Stimulated activated CD8-positive, alpha-beta memory T cell treated with anti-CD3 and anti-CD28 coated beads, Interleukin-4, amount 100 ng/mL, for 4 hours (primary cell): ENCODE measurements at places on chromosomes 6 and 20.

DNA sequence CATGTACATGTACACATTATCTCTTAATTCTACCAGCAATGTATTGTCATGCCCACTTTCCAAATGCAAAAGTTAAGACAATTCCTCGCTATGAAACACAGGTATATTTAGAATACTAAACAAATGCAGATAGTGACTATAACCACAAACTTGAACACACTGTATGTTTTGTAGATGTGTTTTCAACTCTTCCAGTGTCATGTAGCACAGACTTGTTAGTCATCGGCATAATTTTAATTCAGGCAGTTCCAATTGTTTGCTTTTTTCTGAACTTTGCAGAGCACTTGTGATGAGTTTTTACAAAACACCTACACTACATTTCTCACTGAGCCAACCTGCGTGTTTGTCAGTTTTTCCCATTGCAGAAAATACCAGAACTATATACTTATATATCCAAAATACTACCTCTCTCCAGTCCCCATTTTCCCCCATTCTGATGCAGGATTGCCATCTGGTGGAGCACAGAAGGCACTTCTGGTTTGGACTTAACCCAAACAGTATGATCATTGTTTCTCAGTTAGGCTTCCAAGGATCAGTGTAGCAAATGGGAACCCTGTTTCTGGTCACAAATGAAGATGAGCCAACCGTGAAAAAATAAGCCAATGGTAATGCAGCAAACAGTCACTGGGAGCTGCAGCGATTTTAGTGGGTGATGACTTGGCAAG, 143.4 kb downstream of the ADGRB3 start:
- no peak for DNase-seq

DNA sequence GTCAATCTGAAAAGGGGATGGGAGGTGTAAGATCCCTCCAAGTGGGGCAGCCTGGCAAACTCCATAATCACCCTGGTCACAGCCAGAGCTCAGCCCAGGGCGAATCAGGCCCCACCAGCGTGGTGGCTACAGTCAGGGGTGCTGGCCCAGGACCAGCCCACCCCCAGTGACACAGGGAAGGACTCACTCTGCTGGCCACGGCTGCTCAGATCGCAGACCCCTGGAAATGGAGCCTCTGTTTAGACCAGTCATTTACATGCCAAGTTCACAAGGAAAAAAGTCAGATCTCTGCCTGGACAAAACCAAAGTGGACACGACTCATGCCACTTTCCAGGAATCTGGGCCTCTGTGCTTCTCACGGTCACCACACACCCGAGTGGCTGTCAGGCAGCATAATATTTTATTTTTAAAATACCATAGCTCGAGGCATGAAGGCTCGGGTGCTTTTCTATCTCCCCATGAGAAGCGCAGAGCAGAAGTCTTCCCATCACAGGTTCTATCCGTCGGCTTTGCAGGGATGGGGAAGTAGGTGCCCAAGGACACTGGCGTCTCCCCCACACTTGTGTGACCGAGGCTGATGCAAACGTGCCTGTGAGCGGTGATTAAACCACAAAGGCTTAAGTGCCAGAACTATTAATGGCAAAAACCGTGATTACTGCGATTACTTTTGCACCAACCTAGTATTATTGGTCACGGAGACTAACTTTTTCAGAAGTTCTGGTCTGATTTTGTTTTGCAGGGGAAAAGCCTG, 13.0 kb downstream of the PXDC1 start:
- no peak for DNase-seq

- DNase-seq = peak; percentile 70
These were observed 814 bp upstream of the HSP90AB1 start for GRCh38 chr6:44245912-44246662.

- DNase-seq = no peak
These were observed 45.2 kb upstream of the PXDC1 start for GRCh38 chr6:3796719-3797041.

DNA sequence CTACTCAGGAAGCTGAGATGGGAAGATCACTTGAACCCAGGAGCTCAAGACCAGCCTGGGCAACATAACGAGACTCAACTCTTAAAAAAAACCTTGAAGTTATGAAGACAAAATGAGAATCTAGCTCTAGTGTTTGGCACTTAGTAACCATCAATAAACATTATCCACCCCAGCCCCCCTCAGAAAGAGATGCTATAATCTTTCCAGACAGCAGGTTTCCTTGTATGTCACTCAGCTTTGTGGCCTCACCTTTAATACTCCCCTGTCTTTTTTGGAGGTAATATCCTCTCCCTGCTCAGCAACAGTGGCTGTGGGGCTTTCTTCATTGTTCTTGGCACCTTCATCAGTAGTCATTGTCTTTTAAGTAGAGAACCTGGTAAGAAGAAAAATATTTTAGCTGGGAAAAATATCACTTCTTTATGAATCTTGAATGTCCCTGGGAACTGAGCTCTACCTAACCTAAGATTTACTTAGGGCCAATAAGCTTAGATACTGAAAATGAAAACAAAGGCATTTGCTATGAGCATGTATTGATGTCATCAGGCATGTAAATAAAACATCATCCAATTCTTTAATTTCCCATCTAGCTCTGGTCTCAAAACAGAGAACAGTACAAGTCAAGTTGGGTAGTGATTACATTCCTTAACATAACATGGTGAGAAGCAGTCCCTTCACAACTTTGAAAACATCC, 46.1 kb downstream of the FKBP5 start:
- DNase-seq = no peak

DNA sequence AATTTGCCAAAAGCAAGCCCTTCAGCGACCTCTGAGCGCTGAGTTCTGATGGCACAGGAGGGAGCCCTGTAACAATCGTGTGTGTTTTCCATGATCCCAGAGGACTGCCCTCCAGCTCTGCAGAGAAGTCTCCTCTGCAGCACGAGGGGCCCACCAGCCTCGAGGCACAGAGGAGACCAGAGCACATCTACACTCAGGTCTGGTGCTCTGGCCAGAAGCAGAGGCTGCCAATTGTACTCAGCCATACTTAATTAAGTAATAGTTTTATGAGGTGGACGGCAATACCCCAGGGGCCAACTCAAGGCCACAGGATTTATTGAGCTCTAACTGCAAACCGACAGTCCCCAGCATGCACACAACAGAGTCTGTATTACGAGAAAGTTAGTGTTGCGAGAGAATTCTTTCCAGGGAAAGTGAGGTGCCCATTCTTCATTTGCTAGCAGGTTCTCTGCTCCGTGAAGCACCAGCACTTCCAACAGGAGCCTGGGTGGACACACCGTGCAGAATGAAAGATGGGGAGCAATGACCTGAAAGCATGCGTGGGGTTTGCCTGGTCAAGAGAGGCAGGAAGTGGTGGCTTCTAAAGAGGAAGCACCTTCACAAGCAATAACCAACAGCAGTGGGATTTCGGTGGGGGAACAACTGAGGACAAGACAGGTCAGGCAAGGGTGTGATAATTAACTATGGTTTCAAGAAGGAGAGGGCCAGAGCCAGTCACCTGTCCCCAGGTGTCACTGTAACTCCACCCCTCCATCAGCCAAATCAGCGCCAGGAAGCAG, 92.8 kb upstream of the FOXC1 start:
- no peak for DNase-seq

GRCh38 chr6:18492972-18493371, 105.8 kb downstream of the RNF144B start:
- DNase-seq = no peak

- DNase-seq = no peak
These were observed 25.0 kb downstream of the HEBP2 start for GRCh38 chr6:138428944-138429598.

DNA sequence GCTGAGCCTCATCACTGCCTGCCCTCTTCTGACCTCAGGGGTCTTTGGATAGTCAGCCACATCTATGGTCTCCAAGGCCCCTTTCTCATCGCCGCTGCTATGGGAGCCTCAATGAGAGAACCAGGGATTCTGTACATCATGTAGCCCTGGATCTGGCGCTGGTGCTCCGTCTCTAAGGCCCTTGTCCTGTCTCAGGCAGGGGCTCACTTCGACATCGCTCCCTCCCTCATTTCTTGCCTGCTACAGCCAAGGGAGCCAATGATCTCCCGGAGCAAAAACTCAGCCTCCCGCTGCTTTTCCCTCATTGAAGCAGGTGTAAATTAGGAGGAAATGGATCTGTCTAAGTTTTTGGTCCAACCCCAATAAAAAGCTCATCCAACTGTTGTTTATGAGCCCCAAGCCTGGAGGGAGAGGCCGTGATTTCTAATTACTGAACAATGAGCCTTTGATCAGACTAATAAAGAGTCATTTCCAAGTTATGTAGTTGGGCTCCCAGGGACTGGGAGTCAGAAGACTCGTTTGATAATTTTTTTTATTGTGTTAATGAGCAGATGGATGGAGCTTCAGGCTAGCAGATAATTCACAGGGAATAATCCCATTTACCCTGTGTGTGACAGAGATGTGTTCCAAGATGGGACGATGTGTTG, 30.9 kb downstream of the LBP start:
- DNase-seq = no peak

DNA sequence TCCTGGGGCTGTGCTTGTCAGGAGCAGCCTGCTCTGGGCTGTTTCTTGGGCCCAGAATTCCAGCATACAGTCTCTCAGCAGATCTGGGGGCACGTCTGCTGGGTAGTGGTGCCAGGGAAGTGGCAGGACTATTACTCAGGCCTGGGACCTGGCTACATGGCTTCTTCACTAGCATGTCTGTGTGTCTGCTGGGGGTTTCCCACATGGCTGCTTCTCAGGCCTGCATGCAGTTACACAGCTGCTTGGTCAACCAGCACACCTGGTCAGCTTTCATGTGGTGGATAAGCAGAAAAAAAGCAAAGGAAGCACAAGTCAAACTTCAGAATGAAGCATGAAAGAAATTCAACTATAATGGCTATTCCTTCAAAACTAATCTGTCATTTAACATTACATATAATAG, 316.2 kb upstream of the NOX3 start:
- no peak for DNase-seq

GRCh38 chr6:136764517-136764993, 27.7 kb downstream of the MAP3K5 start:
- no peak for DNase-seq

DNA sequence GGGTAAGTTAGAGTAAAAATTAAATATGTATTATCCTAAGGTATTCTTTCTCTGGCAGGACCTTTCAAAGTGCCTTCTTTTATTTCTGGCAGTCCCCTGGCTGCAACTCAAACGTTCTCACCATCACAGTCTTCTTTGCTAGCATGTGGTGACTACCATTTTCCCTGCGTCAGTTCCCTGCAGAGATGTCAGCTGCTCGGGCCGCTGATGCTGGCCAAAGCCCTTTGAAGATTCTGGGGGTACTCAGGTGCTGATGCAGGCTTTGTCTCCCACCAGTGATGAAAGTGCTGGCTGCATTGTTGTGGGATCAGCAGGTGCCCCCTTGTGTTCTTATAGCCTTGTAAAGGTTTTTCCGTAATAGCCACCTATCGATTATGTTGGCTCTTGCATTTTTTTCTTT, 140.1 kb downstream of the BTBD3 start:
- no peak for DNase-seq

DNA sequence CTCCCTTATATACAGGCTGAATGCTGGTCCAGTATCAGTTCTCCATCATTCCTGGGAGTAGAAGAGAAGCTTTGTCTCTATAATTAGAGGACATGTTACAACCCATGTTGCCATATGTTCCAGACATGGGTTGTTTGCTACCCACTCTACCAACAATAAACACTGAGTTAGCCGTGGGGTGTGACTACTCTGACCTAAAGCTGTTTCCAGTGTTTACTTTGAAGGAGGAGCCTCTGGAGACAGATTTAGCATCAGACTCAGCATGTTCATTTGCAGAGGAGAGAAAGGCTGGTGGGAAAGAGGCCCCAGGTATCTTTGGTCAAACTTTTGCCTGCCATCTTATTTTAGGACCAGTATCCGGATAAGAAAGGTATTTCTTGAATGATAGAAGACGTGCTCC, 157.9 kb upstream of the SNX9 start:
- DNase-seq = no peak

- DNase-seq = no peak
These were observed 34.1 kb downstream of the HFE start for GRCh38 chr6:26121141-26122004.

GRCh38 chr6:20159781-20160540, 52.3 kb downstream of the MBOAT1 start:
- DNase-seq = no peak

- no peak for DNase-seq
These were observed 3.8 kb upstream of the LPA start for GRCh38 chr6:160667639-160668481.

- DNase-seq = no peak
These were observed 47.5 kb downstream of the DSTN start for GRCh38 chr20:17617212-17617867.
